ENCODE measurements at places on chromosomes 11 and 22. TPM values are rescaled to one million over a fixed set of nuclear protein-coding genes. Genes with fewer than 3 reads are reported as not detected.

NCR3LG1 gene
- 9.1 TPM for total RNA-seq

MYBPC3 gene
- total RNA-seq = 0.18 TPM

DNA sequence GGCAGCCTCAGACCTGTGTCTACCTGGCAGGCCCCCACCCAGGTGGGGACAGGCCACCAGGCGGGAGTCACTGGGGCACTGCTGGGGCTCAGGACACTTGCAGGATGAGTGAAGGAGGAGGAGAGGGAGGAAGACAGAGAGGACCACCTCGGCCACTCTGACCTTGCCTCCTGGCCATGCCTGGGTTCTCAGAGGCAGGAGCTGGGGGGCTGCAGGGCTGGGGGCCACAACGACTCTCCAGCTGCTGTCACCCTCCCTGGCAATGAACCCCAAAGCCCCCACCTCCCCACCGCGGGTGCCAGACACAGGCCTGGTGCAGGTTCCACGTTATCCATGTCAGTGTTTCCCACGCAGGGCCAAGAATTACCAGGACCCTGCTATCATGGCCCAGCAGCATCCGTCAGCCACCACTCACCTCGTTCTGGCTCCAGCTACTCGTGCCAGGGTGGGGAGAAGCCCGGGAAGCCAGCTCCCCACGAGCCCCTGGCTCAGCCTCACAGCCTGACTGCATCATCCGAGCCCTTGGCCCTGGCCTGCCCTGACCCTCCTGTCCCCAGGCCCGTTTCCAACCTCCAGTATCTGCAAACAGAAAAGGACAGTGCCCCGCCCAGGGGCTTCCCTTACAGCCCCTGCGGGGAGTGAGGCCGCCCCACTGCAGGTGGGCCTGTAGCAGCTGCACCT lies 62.4 kb downstream of the BRD1 start:
- no peak for DNase-seq

- no peak for DNase-seq
Measured at GRCh38 chr11:109789901-109790300, 303.3 kb upstream of the ZC3H12C start.

- no peak for DNase-seq
Measured at GRCh38 chr22:43956805-43957463, 1.7 kb downstream of the SAMM50 start.

DNA sequence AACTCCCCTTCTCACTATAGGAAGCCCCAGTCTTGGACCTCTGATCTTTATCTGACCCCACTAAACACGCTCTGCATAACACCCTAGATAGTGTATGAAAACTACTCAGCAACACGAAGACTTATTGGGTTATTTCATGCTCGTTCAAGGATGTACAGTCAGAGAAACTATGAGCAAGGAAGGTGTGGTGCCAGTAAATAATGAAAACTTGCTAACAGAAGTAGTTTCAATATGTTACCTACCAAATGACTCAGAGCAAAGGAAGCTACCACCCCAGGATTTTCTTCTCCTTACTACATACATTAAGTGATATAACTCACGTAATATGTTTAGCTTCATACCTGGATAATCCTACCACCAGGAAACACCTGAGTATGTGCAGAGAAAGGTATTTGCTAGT lies 25.9 kb upstream of the LYVE1 start:
- no peak for DNase-seq

- no peak for DNase-seq
Measured at GRCh38 chr22:45776313-45776585, 104.6 kb downstream of the ATXN10 start.

All from cerebellum (tissue), 4 donors.